ENCODE measurements at places on chromosomes 3 and 15. TPM values are rescaled to one million over a fixed set of nuclear protein-coding genes. Genes with fewer than 3 reads are reported as not detected.
A peak's percentile ranks its signal among the peaks of the same experiment; 100 is the strongest.

DNA sequence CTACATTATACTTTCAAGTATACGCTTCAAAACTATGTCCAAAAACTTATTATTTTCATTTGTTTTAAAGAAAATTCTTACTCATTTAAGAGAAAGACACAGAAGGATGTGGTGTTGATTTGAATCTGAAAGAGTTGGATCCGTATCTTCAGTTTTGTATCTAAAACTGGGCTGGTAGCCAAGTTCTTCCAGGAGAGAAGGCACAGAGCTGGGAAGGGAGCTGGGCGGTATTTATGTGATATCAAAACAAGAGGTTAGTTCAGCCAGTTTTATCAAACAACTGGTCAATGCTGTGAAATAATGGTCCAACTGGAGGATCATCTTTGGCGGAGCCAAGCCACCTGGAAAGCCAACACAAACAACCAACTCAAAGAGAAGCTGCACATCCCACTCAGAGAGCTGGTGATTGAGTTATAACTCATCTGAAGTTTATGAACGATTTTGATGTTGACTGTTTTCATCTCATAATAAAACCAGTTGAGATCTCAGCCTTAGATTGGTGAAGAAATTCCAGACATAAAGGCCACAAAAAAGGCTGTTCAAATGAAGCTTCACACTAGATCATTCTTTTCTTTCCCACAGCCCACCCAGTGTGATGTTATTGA, 489.6 kb upstream of the RASGRP1 start:
- H3K4me3 ChIP-seq, result no peak overlapping the region
- no peak overlapping the region for H3K27ac ChIP-seq
- no peaks in the 10 kb centered on the region for H3K36me3 ChIP-seq
- H3K27me3 ChIP-seq, result peaks cover 17% of the 10 kb centered on the region
- H3K4me1 ChIP-seq, result no peaks in the 10 kb centered on the region
- DNase-seq, result no peak

DNA sequence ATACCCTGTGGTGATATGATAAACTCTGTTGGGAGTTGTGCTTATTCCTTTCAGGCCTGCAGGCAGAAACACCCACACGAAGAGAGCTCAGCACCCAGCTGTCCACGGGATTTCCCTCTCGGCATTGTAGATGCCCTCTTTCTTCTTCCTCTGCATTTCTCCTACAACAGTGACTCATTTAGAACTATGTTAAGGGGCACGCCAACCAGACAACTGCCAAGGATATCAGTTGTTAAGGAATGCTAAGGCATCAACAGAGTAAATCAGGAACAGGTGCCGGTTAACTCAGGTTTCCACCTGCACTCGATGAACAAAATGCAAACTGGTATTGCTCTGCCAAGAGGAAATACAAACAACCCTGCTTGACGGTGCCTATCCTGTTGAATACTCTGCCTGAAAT, 270.0 kb upstream of the PEX5L start:
- no peak for DNase-seq
- H3K4me3 ChIP-seq, result no peak overlapping the region
- H3K36me3 ChIP-seq, result no peaks in the 10 kb centered on the region
- no peak overlapping the region for H3K27ac ChIP-seq
- no peaks in the 10 kb centered on the region for H3K4me1 ChIP-seq

- no peaks in the 10 kb centered on the region for H3K36me3 ChIP-seq
- H3K27me3 ChIP-seq, result no peaks in the 10 kb centered on the region
- no peaks in the 10 kb centered on the region for H3K4me1 ChIP-seq
- H3K4me3 ChIP-seq, result no peak overlapping the region
- no peak for DNase-seq
- no peak overlapping the region for H3K27ac ChIP-seq
Measured at GRCh38 chr3:89098173-89098572, 9.2 kb upstream of the EPHA3 start.

DNA sequence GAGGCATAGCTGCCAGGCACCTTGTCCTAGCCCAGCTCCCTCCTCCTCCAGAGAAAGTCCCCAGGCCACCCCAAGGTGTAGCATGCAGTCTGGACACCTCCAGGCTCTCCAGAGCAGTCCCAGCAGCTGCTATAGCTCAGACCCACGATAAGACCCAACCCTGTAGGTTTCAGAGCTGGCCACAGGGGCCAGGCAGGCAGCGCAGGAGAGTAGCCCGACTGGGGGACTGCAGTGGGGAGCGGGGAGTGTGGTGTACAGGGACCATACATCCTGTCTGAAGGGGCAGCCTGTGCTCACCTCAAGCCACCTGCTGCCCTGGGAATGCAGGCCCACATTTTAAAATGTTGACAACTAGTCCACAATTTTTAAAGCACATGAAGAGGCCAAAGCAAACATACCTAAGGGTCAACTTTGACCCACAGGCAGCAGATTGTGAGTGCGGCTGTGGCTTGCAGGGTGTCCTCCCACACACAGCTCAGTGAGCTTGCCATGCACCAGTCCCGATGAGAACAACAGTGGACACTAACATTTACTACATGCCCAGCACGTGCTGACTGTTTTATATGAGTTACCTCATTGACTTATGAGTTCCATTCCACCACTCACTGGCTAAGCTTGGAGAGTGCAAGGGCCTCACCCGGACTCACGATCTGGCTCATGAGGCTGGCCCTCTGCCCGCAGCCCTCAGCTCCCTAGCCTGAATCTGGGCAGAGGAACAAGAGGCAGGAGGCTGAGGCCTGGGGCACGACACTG, 81.4 kb downstream of the DNAJB8 start:
- H3K27ac ChIP-seq, result no peak overlapping the region
- H3K27me3 ChIP-seq, result no peaks in the 10 kb centered on the region
- no peak for DNase-seq
- H3K36me3 ChIP-seq, result no peaks in the 10 kb centered on the region

STX19 gene
- not detected for total RNA-seq

ITGA11 gene
- total RNA-seq, result 1.1 TPM

DNA sequence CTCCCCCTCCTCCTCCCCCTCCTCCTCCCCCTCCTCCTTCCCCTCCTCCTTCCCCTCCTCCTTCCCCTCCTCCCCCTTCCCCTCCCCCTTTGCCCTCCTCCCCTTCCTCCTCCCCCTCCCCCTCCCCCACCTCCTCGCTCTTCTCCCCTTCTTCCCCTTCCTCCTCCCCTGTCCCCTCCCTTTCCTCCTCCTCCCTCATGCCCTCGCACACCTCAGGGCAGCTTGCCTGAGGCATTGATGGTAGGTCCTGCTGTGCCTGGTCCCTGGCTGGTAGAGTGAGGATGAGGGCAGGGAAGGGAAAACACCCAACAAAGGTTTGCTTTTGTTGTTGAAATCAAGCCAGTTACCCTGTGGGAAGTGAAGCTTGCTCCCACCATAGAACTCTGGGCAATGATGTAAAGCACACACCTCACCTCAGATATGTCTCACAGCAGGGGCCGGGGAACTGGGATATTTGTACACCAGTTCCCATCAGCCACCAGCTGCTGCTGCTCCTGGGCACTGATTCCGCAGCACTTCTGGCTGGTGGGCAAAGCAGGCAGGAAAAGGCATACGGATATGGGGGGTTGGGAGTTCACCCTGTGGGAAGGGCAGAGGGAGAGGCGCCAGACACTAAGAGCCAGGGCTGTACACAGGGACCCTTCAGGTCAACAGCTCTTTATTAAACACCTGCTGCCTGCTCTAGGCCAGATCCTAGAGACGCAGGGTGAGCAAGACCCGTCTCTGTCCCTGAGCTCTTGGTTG, 13.8 kb downstream of the ISG20 start:
- H3K27ac ChIP-seq, result peak overlapping the region; percentile 70
- H3K4me1 ChIP-seq, result peaks cover 68% of the 10 kb centered on the region
- DNase-seq, result peak; percentile 7
- H3K36me3 ChIP-seq, result peaks cover 54% of the 10 kb centered on the region
- no peaks in the 10 kb centered on the region for H3K27me3 ChIP-seq

DNA sequence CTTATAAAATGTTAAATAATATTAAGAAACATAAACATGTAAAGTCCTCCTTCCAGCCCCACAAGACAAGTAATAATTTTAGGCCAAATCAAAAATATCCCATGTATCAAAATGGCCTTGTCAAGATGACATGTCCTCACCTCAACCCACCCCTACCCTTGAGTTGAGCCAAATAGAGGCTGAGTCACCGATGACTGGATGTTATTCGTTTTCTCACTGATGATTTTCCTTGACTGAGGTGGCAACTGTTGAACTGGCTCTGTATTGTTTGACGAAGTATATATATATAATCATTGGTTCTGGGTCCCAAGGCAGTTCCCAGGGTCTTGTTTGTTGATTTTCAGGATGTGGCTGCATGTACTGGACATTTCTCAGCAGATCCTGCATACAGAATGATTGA, 75.3 kb downstream of the TMEM108 start:
- DNase-seq, result no peak
- no peak overlapping the region for H3K4me3 ChIP-seq
- no peak overlapping the region for H3K27ac ChIP-seq
- no peaks in the 10 kb centered on the region for H3K36me3 ChIP-seq
- H3K4me1 ChIP-seq, result no peaks in the 10 kb centered on the region

IQCF2 gene
- total RNA-seq, result not detected

DNA sequence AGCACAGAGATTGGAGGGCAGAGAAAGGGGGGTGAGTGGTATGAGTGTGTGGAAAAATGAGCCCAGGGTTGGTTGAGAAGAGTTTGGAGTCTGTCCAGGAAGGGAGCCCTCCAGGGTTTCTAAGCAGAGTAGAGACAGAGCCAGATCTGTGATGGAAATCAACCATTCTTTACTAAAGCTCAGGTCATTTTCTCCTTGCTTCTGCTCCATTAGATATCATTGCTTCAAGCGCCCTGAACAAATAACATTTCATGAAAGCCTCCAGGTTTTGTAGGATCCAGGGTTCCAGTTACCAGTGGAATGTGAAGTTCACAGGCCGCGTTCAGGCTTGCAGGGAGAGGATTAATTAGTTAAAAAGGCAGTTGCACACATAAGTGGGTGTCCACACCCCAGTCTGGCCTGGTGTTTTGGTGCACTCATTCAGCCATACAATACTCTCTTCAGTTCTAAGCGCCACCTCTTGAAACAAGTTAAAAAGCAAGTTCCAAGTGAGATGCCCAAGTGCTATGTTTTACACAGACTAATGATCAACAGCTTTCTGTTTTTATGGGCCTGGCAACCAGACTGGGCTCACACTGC, 16.4 kb upstream of the BOC start:
- DNase-seq, result no peak
- H3K4me3 ChIP-seq, result no peak overlapping the region
- H3K27me3 ChIP-seq, result peaks cover 5% of the 10 kb centered on the region
- H3K27ac ChIP-seq, result no peak overlapping the region
- no peaks in the 10 kb centered on the region for H3K4me1 ChIP-seq

- no peaks in the 10 kb centered on the region for H3K27me3 ChIP-seq
- no peak overlapping the region for H3K27ac ChIP-seq
- DNase-seq, result no peak
- peaks cover 1% of the 10 kb centered on the region for H3K36me3 ChIP-seq
- no peak overlapping the region for H3K4me3 ChIP-seq
Measured at GRCh38 chr3:100128565-100128964, 14.3 kb upstream of the FILIP1L start.

SCN11A gene
- total RNA-seq, result 0.02 TPM

DNA sequence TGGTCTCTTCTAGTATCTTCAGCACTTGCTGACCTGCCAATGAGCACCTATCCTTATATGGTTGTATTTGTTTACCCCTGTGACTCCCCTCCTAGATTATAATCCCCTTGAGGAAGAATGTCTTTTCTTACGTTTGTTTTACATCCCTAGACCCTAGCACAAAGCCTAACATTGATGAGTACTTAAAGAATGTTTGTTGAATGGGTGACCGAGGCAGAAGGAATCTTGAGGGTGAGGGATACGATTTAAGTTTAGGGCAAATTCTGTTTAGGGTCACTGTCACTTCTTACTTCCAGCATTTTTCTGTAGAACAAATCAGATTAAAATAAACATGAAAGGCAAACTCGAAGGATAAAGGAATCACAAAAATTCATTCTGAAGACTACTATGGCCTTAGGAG, 80.9 kb upstream of the FAM98B start:
- no peak for DNase-seq
- H3K4me1 ChIP-seq, result no peaks in the 10 kb centered on the region
- peaks cover 32% of the 10 kb centered on the region for H3K27me3 ChIP-seq
- no peak overlapping the region for H3K27ac ChIP-seq

- no peak for DNase-seq
- no peaks in the 10 kb centered on the region for H3K4me1 ChIP-seq
- no peak overlapping the region for H3K4me3 ChIP-seq
- no peaks in the 10 kb centered on the region for H3K27me3 ChIP-seq
Measured at GRCh38 chr3:139468399-139468798, 7.9 kb downstream of the RBP2 start.

- H3K27ac ChIP-seq, result no peak overlapping the region
- H3K4me3 ChIP-seq, result no peak overlapping the region
- H3K36me3 ChIP-seq, result no peaks in the 10 kb centered on the region
- no peak for DNase-seq
- no peaks in the 10 kb centered on the region for H3K27me3 ChIP-seq
Measured at GRCh38 chr3:76463501-76463900, 576.4 kb upstream of the ROBO2 start.

- DNase-seq, result no peak
- no peaks in the 10 kb centered on the region for H3K36me3 ChIP-seq
- H3K27me3 ChIP-seq, result no peaks in the 10 kb centered on the region
- no peaks in the 10 kb centered on the region for H3K4me1 ChIP-seq
- no peak overlapping the region for H3K4me3 ChIP-seq
- no peak overlapping the region for H3K27ac ChIP-seq
Measured at GRCh38 chr15:92415639-92416297, 22.1 kb downstream of the ST8SIA2 start.

DNA sequence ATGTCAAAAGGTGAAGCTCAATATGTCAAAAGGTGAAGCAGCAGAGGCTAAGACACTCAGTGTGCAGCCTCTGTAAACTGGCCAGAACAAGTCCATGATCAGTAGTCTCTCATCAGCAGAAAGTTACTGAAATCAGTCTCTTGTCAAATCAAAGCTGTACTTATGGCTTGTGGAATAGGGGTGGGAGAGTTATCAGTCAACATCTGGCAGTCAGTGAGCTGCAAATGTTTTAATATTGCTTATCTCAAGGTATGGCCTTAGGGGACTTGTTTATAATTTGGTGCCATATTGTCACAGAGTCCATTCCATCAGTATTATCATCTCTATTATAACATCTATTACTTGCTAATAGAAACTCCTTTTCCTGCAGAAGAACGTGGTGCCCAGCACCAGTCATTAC, 14.9 kb upstream of the WDR49 start:
- H3K27ac ChIP-seq, result no peak overlapping the region
- H3K27me3 ChIP-seq, result peaks cover 4% of the 10 kb centered on the region
- peaks cover 4% of the 10 kb centered on the region for H3K36me3 ChIP-seq
